AML-193 (cell line): ENCODE measurements at places on chromosomes 4 and X.

GRCh38 chr4:188992706-188993105, 853.5 kb downstream of the TRIML1 start:
- no peak for DNase-seq

DNA sequence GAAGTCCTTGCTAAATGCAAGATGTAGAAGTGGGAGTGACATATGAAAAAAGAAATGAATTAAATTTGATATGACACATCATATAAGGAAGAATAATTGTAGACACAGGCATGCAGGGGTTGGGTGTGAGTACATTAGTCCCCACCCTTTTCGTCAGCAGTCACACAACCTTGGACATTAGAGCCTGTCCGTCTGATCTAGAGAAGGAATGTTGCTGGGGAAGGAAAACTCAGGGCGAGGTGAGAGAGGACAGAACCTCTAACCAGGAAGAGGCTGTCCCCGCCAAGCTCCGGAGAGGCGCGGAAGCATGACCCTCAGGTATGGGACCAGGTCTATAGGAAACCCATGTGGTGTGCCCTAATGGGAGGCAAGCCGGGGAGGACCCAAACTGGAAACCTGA, 102.1 kb downstream of the RELL1 start:
- no peak for DNase-seq

- no peak for DNase-seq
Observed at GRCh38 chr4:154312246-154312645, 179.4 kb downstream of the DCHS2 start.

- no peak for DNase-seq
Observed at GRCh38 chr4:142112451-142112850, 476.1 kb downstream of the IL15 start.

DNA sequence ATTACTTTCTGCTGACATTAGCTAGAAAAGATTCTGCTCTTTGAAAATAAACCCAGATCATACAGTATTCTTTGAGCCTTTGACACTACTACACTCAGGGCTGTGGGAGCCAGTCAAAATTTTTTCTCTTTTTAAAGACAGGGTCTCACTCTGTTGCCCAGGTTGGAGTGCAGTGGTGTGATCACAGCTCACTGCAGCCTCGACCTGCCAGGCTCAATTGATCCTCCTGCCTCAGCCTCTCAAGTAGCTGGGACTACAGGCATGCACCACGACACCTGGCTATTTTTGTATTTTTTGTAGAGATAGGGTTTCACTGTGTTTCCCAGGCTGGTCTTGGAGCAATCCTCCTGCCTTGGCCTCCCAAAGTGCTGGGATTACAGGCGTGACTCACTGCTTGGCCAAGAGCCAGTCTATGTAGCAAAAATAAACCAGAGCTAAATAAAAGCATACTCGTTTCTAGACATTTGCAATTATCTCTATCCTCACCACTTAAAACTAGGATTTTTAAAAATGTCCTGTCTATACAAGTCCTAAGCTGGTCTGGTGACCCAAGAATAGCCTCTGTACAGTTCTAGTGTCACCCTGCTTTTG, 43.2 kb downstream of the AKAP4 start:
- no peak for DNase-seq

DNA sequence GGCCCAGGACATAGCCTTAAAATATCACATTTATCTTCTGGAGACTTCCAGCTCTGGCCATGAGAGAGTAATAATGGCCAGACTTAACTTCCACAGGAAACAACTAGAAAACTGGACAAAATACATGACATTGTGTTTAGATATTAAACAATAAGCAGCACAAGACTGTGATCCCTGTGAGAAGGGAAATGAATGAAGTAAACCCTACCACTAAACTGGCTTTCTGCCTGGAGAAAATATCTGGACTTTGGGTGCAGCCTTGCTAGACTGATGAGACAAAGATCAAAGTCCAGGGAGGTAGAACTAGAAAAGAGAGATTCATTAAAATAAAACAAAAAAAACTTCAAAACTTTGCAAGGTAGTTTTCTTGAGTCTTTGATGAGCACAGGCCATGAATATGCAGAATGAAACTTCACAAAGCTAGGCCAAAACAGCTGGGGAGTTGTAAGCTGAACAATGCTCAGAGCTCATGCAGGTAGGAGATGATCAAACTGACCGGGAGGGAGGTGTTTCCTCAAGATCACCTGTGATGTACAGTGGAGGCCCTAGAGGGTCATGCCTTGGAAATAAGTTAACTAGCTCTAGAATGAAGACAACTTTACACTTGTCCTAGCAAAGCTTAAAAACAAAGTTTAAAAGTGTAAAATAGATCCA, 147.0 kb upstream of the SH3RF1 start:
- DNase-seq, result no peak

DNA sequence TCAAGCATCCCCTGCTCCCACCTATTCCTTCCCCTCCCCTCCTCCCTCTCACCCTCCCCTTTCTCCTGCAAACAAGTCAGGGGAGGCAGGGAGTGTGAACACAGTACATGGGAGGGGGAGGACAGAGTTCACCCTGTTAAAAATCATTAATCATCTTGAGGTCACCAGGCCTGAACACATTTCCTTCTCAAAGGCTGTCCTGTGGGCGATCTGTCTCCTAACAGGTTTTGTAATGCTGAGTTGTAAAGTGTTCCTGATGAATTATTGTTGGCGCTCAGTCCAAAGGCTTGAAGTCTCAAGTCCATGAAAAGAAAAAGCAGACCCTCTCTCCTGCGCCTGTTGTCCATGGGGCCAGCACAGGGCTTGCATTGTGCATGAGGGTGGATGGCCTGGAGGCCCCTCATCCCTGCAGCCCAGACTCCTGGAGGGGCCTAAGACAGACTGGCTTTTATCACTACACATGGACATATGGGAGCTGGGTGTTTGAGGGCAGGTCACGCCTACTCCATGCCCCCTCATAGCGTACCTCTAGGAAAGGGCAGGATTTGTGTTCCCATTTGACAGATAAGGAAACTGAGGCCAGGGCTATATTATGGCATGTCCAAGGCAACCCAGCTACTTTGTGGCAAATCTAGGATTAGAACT, 189.1 kb downstream of the RAB28 start:
- DNase-seq, result no peak
